ENCODE measurements at places on chromosomes 13 and 19.

DNA sequence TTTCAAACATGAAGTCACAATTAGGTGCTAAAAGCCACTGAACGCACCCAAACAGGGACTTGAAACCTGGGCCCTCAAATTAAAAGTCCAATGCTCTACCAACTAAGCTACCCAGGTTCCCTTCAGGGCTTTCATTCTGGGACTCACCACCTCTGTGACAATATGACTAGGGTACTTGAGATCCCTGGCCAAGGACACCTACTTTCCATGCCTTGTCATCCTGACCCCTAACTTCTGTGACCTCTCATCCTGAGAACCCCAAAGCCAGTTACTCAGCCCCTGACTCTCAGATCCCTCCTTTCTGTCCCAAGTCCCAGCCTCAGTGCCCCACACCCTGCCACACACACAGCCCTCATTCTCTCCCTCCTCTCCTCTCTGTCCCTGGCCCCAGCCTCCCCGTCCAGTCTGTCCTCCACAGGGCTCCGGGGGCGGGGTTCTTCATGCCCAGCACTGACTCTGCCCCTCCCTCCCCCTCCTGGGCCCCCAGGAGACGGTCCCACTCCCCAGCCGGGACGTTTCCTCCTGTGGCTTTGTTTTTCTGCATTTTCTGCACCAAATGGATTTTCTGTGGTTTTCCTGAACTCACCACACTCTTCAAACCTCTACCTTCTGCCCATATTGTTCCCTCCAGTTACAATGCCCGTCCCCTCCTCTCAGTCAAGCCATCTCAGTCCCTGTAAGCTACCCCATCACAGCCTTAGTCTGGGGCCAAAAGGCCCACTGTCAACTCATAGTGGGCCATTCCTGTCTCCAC is 7.0 kb downstream of the RCN3 start:
- no peak for DNase-seq

DNA sequence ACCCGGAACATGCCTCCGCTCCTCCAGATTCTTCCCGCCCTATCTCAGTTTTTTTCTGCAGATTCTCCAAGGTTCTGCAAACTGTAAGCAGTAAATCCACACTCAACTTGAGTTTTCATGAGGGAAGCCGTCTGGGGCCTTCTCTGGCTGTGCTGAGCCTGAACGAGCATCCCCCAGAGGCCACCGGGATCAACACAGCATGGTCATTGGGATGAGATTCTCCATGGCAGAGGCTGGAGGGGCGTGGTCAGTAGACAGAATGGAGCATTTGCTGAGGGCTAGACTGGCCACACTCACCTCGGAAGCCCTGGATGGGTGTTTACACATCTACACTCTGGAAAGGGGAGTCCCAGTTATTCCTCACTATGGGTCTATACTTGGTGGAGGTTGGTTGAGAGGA is 2.3 kb upstream of the LILRA4 start:
- no peak for DNase-seq

- DNase-seq, result no peak
Measured at GRCh38 chr19:13866463-13867046, 10.4 kb upstream of the NANOS3 start.

- DNase-seq, result no peak
Measured at GRCh38 chr13:110912651-110913051, 2.2 kb downstream of the ANKRD10 start.

GRCh38 chr13:45356966-45357672 is 16.1 kb upstream of the TPT1 start:
- DNase-seq, result no peak

GRCh38 chr19:53809518-53810186 is 14.5 kb downstream of the NLRP12 start:
- no peak for DNase-seq

DNA sequence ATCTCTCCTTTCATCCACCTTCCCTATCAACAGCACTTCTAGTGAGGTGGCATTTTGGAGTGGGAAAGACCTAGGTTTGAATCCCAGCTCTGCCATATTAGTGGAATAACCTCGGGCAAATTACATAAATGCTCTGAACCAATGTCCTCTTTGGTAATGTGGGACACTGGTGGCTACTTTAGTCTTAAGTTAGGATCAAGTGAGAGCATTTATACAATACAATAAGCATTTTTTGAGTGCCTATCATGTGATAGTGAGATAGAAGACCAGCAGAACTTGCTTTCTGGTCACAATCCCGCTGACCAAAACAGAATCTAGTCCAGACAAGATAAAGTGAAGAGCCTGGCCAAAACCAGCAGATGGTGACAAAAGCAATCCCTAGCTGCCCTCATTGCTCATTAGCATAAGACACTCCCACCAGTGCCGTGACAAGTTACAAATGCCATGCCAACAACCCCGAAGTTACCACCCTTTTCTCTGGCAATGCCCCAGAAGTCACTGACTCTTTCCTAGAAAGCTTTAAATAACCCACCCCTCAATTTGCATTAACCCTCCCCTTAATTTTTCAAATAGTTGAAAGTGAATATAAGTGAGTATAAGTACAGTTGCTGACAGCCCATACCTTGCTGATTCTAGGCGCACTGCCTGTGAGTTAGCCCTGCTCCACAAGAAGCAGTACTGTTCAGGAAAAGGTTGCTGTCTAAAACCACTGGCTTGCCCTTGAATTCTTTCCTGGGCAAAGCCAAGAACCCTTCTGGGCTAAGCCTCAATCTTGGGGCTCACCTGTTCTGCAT is 28.9 kb upstream of the KPNA3 start:
- DNase-seq, result no peak

- DNase-seq, result no peak
Measured at GRCh38 chr13:88707646-88708045, 1036.5 kb downstream of the SLITRK5 start.

DNA sequence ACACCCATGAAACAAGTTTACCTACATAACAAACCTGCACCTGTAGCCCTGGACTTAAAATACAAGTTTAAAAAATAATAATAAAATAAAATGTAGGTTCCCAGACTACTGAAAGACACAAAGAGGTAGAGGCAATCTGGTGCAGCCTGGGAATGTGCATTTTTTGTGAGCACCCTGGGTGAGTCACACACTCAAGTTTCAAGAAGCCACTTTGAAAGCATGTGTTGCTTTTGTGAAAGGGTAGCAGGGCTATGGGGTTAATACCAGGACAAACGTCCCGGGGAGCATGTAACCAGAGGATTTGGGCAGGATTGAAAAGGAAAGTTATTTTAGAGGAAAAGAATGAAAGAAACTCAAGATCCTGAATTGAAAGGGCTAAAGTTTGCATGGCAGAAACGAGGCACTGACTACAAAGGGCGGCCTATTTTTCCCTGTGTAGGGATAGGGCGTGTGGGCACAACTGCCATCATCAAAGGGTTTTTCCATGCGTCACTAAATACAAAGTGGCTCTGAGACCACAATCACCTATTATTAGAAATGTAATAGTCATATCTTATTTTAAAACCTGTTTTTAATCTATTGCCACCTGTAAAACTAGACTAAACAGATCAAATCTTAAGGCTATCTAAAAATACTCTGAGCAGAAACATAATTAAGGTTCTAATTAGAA is 314.9 kb downstream of the COG6 start:
- DNase-seq, result no peak

DNA sequence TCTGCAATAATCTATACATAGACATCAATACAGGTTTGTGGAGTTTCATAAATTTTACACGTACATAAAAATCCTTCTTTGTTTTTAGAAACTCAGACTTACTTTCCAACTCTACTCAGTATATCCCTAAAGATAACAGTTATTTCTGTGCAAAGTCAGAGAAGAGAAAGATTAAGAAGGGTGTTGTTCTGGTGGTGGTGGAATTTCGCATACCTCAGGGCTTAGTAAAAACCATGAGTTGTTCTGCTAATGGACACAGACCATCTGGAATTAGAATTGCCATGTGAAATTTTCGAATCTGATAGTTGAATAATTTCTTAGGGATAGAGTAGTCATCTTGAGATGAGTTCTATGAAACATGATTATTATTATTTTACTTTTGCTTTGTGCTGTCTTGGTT is 102.7 kb downstream of the ZAR1L start:
- DNase-seq, result no peak

All from activated CD8-positive, alpha-beta memory T cell treated with anti-CD3 and anti-CD28 coated beads for 1 hour (primary cell).